Tibial nerve (tissue), 4 donors: ENCODE measurements at places on chromosomes 5 and 9.

GRCh38 chr5:14330729-14331385 is 187.7 kb downstream of the TRIO start:
- no peak for DNase-seq

- no peak for DNase-seq
These were observed 298.1 kb downstream of the SLF1 start for GRCh38 chr5:94916619-94917018.

GRCh38 chr9:23686257-23686656 is 139.8 kb downstream of the ELAVL2 start:
- DNase-seq = no peak

DNA sequence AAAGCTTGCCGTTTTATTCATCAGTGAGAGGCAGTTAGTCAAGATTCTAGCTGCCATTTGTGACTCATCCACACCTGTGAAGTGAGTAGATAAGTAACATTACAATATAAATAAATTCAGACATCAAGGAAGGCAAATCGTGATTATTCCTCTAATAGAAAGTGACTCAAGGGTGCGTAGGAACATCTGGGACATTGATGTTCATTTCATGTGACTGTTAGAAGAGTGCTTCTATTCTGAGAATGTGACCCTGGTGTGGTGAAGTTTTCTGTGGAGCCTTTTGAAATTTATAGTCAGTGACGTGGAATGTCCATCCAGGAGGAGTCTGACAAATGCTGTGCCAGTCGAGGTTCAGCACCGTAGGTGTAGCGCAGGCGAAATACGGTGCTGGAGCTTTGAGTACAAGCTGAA is 48.4 kb upstream of the FAM240B start:
- no peak for DNase-seq

DNA sequence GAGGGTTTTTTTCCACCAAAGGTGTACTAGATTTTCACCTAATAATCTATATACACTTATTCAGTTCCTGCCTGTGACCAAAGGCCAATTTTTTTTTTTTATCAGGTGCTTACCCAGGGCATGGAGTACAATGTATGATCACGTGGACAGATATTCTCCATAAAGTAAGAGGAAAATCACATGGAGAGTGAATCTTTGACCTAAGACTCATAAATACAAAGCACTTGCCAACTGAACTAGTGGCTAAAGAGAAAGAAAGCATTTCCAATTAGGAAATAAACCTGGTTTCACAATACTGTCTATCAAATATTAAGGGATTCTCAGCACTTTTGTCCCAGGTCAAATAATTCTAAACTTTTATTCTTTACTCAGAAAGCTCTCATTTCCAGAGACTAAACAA is 33.0 kb upstream of the CEP120 start:
- no peak for DNase-seq

- no peak for DNase-seq
These were observed 173.1 kb downstream of the CACNA1B start for GRCh38 chr9:138050472-138051330.

DNA sequence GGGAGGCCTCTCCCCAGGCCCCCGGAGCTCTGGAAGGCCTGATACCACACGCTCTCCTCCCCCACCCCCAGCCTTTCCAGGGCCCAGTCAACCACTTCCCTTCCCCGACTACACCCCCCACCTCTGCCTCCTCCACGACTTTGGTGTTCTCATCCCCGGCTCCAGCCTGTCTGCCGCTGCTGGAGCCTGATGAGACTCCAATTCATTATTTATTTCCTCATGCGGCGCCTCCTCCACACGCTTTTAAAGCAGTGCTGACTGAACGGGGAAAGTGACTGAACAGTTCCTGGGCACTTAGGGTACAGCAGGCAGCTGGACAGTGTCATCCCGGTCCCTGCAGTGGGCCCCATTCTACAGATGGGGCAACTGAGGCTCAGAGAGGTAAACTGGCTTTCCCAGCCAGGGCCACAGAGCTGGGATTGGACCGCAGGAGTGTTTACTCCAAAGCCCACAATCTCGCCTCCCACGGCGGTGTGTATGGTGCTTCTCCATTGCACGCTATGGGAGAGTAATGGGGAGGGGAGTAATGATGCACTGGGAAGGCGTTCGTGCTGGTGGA is 15.9 kb upstream of the RPL26L1 start:
- no peak for DNase-seq

DNA sequence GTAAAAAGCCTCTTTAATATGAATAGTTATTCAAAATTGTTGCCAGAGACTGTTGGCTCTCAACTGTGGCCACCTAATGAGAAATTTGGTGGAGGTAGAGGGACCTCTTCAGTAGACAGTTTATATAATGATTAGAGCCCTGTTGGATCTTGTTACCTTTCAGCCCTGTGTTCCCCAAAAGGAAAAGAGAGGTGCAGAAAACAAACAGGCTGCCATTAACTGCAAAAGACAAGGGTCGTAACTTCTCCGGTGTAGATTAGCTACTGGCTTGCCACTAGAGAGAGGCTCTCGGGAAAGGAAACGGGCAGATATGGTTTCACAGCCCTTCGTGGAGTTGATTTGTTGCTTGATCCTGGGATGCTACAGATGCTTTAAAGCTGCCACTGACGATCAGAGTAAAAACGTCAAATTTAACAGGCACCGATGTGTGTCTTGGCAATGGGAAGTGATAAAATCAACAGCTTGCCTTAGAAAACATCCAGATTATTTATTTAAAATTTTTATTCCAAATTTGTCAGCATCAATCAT is 7.8 kb downstream of the FST start:
- DNase-seq = no peak

DNA sequence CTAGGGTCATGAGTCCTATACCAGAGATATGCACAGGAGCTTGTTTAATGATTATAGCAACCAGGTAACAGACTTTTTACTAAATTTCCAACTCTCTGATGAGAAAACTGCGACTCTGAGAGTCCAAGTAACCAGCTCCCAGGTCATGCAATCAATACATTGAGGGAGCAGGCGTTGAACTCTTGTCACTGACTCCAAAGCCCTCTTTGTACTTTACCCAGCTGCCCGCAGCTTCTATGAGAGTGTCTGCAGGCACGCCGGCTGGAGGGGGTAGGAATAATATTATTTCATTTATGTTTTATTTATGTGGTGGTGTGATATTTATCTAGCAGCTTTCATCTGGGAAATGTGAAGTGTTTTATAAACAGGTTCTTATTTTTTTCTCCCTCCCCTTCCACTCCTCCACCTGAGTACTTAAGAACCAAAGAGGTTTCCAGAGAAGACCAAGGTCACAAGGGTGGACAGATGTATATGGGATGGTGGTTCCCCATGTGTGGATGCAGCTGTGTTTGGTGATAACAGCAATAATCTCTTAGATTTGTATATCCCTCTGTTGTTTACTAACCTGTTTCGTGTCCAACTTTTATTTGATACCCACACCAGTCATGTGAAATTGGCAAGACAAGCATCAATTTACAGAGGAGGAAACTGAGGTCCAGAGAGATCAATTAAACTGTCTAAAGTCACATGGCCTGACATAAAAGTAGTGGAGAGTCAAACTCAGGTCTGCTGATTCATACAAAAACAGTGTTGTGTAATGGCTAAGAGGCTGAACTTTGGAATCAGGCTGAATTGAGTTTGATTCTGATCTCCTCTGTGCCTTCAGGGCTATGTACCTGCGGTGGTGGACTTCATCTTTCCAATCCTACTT is 140.2 kb upstream of the TRIM32 start:
- DNase-seq = no peak

GRCh38 chr5:39199335-39199734 is 20.0 kb downstream of the FYB1 start:
- no peak for DNase-seq

GRCh38 chr5:124504081-124504916 is 242.1 kb downstream of the ZNF608 start:
- no peak for DNase-seq

DNA sequence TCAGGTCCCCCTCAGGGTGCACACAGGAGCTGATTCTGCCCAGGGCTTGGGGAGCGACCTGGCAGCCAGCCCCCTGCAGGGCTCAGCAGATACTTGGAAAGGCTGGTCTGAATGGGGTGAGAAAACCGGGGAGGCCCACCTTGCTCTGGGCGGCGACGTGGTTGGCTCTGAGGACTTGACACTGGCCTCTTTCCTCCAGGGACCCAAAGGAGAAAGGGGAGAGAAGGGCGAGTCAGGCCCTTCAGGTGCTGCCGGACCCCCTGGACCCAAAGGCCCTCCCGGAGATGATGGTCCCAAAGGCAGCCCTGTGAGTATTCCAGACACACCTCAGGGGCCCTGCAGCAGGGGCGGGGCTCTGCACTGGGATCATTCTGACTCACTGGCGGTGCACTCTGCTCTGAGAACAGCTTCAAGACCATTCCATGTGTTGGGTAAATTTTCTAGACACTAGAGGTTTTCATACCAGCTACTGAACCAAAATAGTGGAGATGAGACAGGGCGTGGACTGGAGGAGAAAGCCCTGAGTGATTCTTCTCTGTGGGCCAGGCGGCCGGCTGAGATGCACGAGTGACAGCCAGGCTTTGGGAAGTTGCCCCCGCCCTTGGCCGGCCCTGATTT is 65.9 kb upstream of the FCN2 start:
- no peak for DNase-seq

GRCh38 chr5:134059758-134060495 is 54.6 kb upstream of the TCF7 start:
- DNase-seq = no peak

- DNase-seq = no peak
These were observed 87.1 kb downstream of the MSX2 start for GRCh38 chr5:174811438-174811837.

DNA sequence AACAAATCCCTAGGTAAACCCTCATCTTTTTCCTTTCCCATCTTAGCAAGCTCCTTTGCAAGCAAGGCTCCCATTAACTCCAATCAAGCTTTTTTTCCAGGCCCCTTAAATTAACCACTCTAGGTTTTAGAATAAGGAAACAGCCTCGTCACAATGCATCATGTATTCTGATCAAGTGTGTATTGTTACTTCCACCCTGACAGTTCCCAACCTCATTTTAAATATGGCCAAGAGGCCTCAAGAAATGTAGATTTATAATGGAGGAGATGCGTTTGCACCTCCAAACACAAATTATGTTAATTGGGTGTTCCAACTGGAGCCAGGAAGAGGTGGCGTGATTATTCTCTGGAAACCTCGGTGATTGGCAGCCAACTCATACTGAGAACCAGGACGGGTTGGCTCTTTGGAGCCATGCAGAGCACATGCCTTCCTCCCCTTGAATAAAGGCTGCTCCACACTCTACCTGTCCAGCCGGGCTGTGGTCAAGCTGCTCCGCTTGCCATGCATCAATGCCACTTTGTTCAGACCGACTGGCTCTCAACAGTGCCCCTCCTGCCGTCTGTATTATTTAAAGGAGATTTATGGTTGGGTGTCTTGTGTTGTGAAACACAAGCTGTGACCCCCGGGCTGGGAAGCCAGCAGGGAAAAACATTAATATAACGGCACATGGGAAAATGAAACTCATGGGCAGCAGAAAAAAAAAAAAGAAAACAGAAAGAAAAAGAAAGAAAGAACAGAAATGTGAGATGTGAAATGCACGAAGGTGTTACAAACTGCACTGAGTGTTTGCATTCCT is 191.1 kb downstream of the EBF1 start:
- no peak for DNase-seq
